ENCODE measurements at places on chromosomes 6 and 20.

DNA sequence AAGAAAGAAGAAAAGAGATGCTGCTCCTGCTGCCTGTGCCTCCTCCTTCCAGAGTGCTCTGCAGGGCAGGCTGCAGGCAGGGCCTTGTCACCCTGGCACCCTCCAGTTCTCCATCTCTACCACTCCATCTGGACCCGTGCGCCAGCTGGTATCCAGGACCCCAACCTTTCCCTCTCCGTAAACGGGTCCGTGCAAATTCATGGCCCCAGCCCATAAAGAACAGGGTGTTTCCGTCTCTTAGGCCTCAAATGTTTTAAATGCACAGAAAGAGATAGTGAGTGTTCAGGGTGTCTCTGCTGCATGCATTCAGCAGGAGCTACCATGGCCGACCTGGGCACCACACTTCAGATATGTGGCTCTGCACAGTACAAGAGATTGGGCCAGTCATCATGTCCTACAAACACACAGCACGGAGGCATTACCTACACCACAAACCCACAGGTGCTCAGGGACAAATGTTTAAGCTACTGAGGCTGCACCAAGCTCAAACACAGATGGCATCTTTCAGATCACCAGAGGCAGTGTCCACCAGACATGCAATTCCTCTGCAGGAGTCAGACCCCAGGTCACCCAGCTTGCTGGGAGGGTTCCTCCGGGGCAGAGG lies 258.1 kb downstream of the DLL1 start:
- no peak for DNase-seq

DNA sequence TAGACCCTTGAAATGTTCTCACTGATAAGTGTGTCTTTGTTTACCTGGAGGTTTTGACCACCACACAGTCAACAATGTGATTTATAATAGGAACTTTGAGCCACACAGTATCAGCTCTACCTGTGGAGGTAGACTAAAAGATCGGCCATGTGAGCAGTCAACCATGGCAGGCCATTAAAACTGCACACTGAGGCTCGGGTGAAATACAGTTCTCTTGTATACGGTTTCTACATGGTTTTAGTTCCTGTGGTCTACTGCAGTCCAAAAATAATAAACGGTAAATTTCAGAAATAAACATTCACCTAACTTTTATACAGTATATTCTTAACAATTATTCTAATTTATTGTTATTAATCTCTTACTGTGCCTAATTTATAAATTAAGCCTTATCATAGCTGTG lies 47.2 kb downstream of the TRIM38 start:
- no peak for DNase-seq

- DNase-seq: no peak
Observed at GRCh38 chr6:17361013-17361412, 32.4 kb upstream of the CAP2 start.

DNA sequence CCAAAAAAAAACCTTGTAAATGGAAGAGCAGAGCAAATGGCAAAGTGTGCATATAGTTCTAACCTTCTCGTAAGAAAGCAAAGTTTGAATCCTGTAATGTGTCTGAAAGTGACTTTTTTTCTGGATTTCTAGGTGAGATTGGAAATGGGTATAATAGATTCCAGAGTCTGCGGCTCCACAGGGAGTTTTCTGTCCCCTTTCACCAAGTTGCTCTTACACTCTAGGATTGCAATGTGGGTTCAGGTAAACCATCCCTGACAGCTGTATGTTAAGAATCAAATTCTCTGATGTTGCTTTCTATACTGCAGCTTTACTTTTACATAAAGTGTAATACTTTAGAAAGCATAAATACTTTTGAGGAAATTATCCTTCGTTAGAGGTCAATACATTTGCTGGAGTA lies 260.1 kb downstream of the PRL start:
- DNase-seq: no peak

DNA sequence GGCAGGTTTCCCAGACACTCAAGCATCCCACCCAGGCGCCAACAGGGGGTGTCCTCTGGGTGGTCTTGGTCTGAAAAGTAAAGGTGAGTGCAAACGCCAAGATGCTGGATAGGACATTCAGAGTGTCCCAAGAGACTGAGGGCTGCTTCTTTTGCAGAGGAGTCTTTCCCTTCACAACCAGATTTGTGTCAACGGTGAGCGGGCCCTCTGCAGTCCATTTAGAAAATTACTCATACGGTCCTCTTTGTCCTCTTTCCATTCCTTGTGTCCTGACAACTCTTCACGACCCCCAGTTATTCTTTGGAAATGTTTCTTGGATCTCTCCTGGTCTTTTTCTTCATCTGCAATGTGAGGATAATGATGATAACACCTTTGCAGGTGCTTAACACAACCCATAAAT lies 257.8 kb downstream of the CDC5L start:
- DNase-seq: no peak

- no peak for DNase-seq
Observed at GRCh38 chr6:135071541-135071940, 16.9 kb upstream of the HBS1L start.

DNA sequence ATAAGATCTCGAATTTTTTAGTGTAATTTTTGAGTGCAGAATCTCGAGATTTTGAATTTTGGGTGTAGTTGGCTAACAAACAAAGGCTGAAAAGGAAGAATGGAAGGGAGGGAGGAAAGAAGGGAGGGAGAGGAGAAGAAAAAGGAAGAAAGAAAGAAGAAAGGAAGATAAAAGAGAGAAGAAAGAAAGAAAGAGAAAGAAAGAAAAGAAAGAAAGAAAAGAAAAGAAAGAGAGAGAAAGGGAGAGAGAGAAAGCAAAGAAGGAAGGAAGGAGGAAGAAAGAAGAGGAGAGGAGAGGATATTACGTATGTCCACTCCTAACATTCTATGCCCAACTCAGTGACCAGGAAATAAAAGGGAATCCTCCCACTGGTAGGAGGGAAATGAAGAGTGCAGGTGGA lies 169.6 kb downstream of the TBXT start:
- no peak for DNase-seq

DNA sequence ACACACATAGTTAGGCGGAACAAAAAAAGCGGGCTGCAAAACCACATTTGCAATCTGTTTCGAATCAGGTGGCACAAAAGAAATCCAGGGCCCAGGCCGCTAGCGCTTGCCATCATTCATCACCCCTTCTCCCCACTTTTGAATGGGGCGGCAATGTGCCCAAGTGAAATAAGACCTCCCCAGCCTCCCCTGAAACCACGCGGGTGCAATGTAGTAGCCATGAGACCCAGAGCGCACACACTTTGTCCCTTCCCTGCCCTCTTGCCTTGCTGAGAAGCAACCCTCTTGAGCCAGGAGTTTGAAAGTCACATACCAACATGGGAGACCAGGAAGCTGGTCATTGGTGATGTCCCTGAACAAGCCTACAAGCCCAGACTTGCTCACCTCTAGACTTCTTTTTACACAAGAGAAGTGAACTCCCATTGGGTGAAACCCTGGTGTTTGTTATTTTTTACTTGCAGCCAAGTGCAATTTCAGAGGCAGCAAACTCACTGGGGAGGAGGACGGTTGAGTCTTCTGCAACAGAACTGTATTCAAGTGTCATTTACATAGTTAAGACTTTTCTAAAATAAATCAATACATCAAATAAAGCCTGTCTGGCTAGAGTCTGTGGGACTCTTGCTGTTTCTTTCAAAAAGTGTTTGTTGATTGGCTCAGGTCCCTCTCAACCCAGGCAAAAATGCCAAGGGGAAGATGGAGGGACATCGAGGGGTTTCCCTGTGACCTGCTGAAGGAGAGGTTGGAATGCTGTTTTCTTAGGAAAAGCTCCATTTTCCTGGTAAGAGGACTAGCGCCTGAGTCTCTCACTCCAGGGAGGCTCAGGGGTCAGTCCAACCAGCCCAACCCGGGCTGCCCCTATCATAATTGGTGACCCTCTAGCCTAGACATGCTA lies 138.1 kb upstream of the PTPN1 start:
- no peak for DNase-seq

DNA sequence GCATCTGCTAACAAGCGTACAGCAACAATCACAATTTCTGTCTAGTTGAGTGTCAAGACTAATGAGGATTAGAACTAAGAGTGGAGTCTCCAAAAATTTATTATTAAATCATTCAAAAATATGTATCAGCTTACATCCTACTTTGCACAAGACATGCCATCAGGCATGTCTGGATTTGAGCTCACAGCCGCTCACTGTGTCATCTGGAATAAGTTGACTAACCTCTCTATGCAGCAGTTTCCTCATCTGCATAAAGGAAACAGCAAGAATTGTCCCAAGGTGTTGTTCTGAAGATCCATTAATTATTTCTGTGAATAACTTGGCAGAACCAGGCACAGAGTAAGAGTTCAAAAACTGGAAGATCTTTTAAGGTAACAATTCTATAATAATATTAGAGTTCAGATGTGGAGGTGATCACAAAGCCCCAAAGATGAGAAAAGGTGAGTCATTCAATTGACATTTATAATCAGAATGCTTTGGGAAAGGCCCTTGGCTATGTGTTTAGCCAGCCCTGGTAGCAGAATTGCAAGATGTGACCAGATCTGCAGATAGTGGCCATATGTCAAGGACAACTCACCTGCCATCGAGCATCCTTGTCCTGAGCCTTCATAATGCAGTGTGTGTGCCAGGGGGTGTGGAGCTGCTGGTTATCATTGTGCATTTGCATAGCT lies 264.0 kb downstream of the FOXA2 start:
- DNase-seq: no peak

DNA sequence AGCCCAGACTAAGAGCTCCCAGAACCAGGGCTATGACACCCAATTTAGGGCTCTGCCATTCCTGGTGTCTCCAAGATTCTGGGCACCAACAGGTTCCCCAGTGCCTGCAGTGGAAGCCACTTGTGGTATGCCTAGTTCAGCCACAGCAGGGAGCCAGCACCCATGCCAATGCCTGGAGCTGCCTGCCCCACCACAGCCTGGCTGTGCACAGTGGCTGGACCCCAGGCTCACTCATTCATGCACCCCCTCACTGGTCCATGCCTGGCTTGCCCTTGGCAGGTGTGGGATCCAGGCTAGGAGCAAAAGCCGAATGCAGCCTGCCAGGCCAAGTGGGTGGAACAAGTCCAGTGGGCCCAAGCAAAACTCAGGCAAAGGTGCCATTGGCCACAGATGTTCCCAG lies 91.9 kb downstream of the MKKS start:
- no peak for DNase-seq

DNA sequence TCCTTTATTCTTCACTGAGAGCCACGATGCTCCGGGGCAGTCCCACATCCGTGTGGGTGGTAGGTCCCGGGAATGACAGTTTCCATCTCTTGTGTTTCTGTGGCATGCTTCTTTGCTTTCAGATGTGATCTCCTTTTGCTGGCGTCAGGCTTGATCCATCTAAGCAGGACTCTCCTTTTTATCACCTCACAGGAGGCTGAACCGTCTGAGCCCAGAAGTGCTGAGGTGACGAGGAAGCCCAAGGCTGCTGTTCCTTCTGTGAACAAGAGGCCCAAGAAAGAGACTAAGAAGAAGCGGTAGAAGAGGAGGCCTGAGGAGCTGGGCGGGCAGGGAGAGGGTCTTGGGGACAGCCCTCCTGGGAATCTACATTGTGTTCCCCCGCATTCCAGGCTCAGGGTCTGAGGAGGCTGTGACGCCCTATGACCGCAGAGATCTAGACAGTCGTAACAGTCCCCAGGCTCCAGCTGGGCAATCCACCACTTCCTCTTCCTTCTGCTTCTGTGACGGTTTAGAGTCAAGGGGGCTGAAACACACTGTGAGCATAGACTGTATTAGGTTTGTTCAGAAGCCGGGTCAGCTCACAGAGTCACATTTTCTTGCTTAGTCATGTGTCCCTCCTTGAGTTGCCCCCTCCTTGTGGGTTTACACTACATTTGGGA lies 26.8 kb downstream of the MANBAL start:
- DNase-seq: peak; percentile 90

- DNase-seq: no peak
Observed at GRCh38 chr20:39206899-39207564, 244.9 kb downstream of the DHX35 start.

- peak; percentile 63 for DNase-seq
Observed at GRCh38 chr6:16760516-16761470, at the start of gene ATXN1. ATXN1 (minus strand) TSS chr6:16761460.

DNA sequence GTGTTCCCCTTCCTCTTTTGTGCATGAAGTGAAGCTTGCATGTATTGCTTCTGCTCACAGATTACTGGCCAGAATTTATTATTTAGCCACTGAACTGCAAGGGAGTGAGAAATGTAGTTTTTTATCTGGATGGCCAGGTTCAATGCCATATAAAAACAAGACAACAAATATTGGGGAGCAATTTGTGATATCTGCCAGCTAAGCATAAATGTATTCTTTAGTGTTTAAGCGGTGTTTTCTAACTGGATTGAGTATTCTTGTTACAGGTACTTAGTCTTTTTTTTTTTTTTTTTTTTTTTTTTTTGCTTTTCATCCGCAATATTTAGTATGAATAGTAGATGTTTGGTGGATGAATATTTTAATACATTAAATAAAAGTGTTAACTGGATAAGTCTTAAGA lies 158.2 kb downstream of the TFAP2B start:
- no peak for DNase-seq

- DNase-seq: no peak
Observed at GRCh38 chr6:134584847-134585516, 267.1 kb upstream of the SGK1 start.

DNA sequence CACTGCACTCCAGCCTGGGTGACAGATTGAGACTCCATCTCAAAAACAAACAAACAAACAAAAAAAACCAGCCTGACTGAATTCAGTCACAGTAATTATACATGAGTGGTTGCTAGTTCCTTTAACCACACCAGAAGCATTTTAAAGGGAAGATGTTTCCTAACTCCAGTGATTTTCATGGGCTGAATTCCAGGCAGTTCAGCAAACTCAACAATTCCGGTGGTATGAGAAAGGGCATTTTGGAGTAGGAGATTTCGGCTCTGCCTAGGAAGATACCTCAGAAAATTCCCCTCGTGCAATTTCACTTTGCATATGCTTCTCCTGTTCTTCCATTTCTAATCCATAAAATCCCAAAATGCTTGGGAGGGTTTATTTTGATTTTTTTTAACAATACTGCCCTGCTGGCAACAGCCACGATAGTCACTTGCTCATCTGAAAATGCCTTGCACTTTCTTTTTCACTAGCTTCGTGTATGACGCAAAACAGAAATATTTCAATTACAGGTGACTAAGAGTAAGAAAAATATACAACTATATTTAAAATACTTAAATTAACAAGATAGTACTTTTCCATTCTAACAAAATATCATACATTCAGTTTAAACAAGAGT lies 48.3 kb upstream of the IPCEF1 start:
- no peak for DNase-seq
